Adipocyte (in vitro differentiated cells): ENCODE measurements at places on chromosomes 7 and 10.

DNA sequence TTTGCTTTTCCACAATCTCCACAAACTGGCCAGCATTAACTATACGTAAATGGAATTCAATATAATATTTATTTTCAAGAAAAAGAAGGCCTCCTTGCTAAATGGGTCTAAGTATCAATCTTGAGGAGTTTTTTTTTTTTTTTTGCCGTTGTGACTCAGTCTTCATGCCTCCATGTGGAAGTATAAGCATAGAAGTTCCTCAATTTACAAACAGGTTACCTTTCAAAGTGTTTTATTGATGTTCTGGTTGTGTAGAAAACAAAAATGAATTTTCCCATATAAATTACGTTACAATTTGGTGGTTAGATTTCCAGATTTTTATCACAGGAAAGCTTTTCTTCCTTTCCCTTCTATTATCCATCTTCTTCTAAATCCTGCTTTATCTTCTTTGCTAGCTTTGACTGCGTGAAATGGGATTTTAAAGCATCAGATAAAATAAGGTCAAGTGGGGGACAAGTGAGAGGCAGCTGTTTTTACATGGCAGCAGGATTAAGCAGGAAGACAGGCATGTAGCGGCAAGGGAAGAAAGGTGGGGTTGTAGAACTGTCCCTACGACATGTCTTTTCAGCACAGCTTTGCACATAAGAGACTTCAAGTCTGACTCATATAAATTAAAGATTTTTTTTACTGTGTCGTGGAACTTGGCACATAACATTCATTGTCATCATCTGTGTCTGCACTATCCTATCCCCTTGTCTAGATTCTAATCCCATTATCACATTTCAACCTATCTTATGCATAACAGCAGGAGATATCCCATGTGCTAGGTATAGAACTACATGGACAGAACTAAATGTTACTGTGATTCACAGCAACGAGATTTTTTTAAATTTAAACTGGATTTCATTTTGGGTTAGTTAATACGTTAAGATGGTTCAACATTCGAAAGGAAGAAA, 135.3 kb upstream of the FAM3C start:
- no peak for DNase-seq

GRCh38 chr7:1920266-1920681, 250.2 kb downstream of the ELFN1 start:
- no peak for DNase-seq

GRCh38 chr10:120456626-120457430, at the start of gene PLPP4:
TSS of gene PLPP4 (plus strand) at chr10:120457227. CDS start at chr10:120457306, 79 bp downstream.
- peak; percentile 82 for DNase-seq

- no peak for DNase-seq
Observed at GRCh38 chr7:115775981-115776380, 254.6 kb downstream of the TFEC start.

- no peak for DNase-seq
Observed at GRCh38 chr7:154879629-154880028, 123.3 kb downstream of the PAXIP1 start.

DNA sequence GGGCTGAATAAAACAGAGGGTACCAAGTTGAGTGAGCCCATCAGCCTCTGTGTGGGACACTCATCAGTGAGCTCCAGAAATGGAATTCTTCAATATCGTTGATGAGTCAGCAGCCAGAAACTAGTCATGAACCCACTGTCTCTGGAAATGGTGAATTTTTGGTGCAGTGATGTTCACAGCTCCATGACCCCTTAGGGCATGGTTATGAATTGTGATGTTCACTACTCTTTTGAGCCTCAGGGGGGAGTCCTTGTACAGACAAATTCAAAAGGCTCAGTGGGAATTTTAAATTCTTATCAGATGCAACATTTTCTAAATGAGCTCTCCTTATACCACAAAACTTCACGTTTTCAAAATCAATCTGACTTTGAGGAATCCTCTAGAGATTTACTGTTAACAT, 335.7 kb downstream of the PHTF2 start:
- peak; percentile 83 for DNase-seq

DNA sequence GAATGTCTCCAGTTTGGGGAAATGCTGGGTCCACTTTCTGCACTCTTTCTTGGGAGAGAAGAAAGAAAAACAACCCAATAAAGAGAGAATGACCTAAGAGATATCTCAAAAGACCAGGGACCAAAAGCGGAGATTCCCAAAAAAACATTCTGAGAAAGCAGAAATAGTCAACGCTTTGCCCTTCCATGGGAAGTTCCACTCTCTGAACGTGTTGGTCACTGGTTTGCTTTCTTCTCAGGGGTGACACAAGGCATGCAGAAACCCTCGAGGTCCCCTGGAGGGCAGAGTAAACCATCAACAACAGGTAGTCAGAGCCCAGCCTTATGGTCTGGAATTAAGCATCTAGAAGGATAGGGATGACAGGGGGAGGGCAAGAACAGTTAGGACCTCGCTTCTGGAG, 26.2 kb upstream of the AOAH start:
- no peak for DNase-seq

- DNase-seq, result no peak
Observed at GRCh38 chr7:8249121-8249520, 12.8 kb downstream of the ICA1 start.

DNA sequence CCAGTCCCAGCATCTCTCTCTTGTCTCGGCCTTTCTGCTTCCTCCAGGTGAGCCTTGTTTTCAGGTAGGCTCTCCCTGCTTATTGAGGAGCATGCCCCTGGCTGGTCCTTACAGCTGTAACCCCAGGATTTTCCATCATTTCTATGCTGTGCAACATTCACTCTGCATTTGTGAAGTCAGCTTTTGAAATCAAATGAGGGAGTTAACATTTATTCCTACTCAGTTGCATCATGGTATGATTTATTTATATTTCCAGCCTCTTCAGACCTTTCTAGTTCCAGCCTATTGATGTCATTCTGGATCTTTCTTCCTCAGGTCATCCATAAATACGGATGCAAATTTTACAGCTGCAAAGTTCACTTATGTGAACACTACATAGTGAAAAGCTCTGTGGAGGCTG, 755.6 kb downstream of the TYW1 start:
- peak; percentile 7 for DNase-seq

DNA sequence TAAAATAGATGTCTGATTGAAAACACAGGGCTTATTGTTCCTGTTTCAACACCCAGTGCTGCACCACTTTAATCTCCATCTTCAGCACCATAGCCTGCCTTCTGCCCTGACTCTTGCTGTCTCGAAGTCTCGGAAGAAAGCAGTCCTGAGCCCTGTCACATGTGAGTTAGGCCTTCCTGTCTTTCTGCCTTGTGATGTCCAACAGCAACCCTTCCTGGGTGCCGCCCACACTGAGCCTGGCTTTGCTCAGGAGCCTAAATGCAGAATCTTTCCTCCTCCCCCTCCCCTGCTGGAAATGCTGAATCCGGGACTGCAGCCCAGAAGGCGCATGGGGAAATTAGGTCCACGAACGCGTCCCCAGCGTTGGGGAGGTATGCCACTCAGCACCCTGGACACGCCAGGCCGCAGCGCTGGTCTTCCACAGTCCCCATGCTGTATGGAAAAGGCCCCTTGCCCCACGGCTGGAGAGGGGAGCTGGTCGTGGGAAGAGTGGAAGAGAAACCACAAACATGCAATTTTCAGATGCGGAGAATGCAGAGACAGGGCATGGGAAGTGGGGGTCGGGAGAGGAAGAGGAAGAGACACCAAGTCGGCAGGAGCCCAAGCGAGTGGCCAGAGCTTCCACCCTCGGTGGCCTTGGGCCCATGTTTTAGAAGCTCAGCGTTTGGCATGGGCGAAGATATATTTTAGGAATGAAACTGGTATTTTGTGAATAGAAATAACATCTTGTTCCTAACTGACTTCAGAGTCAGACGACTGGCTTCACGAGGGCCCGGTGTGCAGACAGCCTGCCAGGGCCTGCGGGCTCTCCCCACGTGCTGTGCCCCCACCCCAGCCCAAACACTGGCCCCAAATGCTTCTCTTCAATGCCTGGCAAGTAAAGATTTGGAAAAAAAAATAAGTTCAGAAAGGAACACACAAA, 656.1 kb upstream of the FOXK1 start:
- no peak for DNase-seq

DNA sequence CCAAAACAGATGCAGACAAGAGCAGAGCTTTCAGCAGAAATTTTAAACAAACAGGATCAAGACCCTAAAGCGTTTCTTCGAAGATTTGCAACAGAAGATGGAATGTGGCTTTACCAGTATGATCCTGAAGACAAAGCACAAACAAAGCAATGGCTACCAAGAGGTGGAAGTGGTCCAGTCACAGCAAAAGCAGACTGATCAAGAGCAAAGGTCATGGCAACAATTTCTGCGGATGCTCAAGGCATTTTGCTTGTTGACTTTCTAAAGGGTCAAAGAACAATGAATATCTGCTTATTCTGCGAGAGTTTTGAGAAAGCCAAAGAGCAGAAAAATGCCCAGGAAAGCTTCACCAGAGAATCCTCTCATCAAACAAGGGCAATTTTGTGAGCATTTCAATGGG, 130.4 kb downstream of the MBL2 start:
- no peak for DNase-seq
